ENCODE measurements at places on chromosomes 11 and 22.

DNA sequence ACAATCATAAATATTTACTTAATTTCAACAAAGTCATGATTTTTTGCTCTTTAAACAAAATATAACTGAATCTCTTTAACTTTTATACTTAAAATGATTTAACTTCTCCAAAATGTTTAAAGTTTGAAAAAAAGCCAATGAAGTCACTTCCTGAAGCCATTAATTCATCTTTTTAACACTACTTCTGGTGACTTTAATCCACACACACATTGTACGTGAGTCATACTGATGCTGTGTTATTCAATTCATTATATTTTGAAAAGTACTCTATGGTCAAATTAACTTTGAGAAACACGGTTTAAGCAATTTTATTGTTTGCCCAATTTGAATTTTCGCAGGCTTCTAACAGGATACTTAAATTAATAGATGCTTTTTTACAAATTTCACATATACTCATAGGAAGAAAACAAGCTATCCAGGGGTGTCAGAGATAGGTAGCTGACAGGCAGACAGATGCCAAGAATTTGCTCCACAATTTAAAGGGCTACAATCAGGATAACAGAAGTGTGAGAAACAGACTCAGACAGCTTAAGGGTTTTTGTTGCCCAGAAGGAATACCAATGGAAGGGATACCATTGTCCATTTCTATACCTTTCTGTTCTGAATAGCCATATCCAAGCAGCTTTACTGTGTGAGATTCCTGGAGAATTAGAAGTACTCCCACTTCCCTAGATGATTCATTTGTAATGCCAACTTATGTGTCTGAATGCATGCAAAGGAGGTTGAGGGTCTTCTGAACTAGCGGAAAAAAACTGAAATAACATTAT, 118.4 kb downstream of the RBFOX2 start:
- H3K27me3 ChIP-seq, result peaks cover 11% of the 10 kb centered on the region
- no peaks in the 10 kb centered on the region for H3K36me3 ChIP-seq
- H3K27ac ChIP-seq, result no peak overlapping the region
- H3K4me1 ChIP-seq, result peaks cover 9% of the 10 kb centered on the region
- no peak overlapping the region for H3K4me3 ChIP-seq

DNA sequence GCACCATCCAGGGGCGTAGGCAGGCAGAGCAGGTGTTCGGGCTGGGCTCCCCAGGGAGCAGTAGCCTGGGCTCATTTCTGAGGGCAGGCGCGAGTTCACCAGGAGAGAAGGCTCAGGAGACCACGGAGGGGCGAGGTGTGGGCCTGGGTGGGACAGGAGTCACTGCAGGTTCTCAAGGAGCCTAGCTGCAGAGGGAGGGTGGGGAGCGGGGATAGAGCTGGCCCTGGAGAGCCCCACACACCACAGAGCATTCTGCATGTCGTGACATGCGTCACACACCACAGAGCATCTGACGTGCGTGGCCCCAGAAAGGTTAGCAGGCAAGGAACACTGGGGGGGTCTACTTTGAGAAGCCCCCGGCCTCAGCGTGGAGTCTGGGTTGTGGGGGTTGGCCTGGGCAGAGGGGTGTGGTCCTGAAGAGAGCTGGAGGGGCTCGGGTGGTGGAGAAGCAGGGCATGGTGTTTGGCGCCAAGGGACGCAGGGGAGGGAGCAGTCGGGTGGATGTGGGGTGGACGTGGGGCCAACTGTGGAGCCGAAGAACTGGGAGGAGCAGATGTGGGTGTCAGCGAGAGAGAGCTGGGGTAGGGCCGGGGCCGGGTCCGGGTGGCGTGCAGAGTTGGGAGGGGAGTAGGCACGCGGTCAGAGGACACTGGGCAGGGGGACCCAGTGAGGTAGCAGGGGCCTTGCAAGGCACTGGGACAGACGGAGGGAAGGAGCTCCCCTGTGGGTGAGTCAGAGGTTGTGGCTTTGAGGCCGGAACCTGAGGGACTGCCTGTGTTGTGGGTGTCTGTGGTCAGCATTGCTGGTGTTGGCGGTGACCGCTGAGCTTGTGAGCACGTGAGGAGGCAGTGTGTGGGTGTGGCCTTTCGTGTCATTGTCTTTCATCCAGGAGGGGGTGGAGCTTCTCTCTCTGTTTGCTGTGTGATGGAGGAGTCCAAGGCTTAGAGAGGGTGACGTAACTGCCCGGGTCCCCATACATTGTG, 25.5 kb downstream of the CTTN start:
- peak; percentile 57 for DNase-seq
- peaks cover 10% of the 10 kb centered on the region for H3K4me1 ChIP-seq
- H3K27me3 ChIP-seq, result peaks cover 5% of the 10 kb centered on the region

- H3K27me3 ChIP-seq, result peaks cover 2% of the 10 kb centered on the region
- no peaks in the 10 kb centered on the region for H3K4me1 ChIP-seq
- no peak for DNase-seq
- no peaks in the 10 kb centered on the region for H3K36me3 ChIP-seq
Observed at GRCh38 chr22:50713571-50714056, 24.4 kb upstream of the ACR start.

DNA sequence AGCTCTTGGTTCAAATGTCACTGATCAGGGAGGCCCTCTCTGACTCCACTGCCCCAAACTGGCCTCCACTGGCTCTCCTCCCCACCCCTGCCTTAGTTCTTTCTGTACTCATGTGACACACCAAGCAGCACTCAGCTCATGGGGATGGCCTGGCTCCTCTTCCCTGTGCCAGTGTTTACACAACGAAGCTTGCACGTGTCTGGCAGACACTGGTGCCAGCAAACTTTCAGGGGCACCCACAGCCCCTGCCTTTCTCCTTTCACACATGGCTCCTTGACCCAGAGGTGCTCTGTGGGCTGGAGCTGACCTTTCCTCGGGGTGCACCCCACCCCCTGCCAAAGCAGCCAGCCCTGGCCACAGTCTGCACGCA, 37.6 kb upstream of the PARVG start:
- no peak overlapping the region for H3K27ac ChIP-seq
- peaks cover 9% of the 10 kb centered on the region for H3K36me3 ChIP-seq
- H3K4me1 ChIP-seq, result no peaks in the 10 kb centered on the region
- H3K27me3 ChIP-seq, result no peaks in the 10 kb centered on the region
- no peak overlapping the region for H3K4me3 ChIP-seq

- H3K36me3 ChIP-seq, result no peaks in the 10 kb centered on the region
- no peak for DNase-seq
- H3K27me3 ChIP-seq, result peaks cover 64% of the 10 kb centered on the region
- peaks cover 32% of the 10 kb centered on the region for H3K4me1 ChIP-seq
- H3K4me3 ChIP-seq, result no peak overlapping the region
Observed at GRCh38 chr11:7573193-7573557, 59.4 kb downstream of the PPFIBP2 start.

DNA sequence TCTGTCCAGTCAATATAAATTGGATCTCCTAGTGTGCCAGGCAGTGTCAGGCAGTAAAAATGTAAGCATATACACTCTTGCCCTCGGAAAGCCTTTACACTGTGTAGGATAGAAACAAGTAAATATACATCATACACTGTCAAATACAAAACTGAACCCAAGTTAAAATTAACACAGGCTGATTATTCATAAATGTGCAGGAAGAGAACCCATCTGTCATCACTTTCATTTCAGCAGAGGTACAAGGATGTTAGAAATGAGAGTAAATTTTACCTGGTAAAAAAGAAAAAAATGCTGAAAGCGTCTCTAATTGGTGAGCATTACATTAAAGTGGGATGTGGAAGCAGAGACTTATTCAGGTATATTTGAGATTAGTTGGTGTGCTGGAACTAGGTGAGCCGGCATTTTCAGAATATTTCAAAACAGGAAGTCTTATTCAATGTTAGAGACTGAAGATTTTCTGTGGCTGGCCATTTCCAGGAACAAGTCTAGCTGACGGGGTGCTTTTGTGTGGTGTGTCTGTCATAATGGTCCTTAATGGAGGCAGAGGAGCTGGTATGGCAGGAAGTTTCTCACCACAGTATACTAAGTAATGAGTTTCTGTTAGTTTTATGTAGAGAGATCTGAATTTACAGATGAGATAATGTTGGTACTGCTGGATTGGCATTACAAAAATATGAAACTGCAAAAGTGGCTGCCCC, 192.6 kb downstream of the CASP12 start:
- H3K27ac ChIP-seq, result peak overlapping the region; percentile 95
- peaks cover 6% of the 10 kb centered on the region for H3K36me3 ChIP-seq
- peak overlapping the region; percentile 72 for H3K4me3 ChIP-seq

DNA sequence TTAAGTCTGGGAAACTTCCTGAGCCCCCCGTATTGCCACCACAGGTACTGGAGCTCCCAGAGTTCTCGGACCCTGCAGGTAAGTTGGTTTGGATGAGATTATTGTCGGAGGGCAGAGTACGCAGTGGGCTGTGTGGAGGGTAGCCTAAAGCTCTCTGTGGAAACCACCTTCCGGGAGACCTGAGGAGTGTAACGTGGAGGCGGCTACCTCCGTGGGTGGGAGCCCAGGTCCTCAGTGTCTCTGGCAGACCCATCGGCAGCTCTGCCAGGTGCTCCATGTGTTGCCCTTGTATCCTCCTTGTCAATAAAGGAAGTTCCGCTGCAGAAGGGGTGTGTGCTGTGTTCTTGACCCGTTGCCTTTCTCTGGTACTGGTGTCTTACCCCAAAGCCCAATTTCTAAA, 61.4 kb downstream of the SYT13 start:
- no peaks in the 10 kb centered on the region for H3K27me3 ChIP-seq
- H3K27ac ChIP-seq, result no peak overlapping the region
- no peaks in the 10 kb centered on the region for H3K4me1 ChIP-seq
- DNase-seq, result no peak
- no peak overlapping the region for H3K4me3 ChIP-seq

GRCh38 chr11:109016724-109017123, 351.9 kb downstream of the DDX10 start:
- no peak for DNase-seq
- H3K27me3 ChIP-seq, result peaks cover 2% of the 10 kb centered on the region
- H3K36me3 ChIP-seq, result no peaks in the 10 kb centered on the region
- H3K4me1 ChIP-seq, result no peaks in the 10 kb centered on the region
- no peak overlapping the region for H3K4me3 ChIP-seq
- no peak overlapping the region for H3K27ac ChIP-seq

GRCh38 chr22:37244114-37244921, at the start of gene RAC2:
Gene RAC2 (minus strand): TSS chr22:37244269. CDS start chr22:37244148, 121 bp downstream.
- H3K4me1 ChIP-seq, result peaks cover 53% of the 10 kb centered on the region
- H3K36me3 ChIP-seq, result peaks cover 48% of the 10 kb centered on the region
- H3K27ac ChIP-seq, result peak within 1 kb of the TSS; percentile 98
- H3K4me3 ChIP-seq, result peak within 1 kb of the TSS; percentile 98

- peaks cover 8% of the 10 kb centered on the region for H3K36me3 ChIP-seq
- H3K4me3 ChIP-seq, result no peak overlapping the region
- H3K27me3 ChIP-seq, result no peaks in the 10 kb centered on the region
- peaks cover 78% of the 10 kb centered on the region for H3K4me1 ChIP-seq
- DNase-seq, result no peak
- peak overlapping the region; percentile 87 for H3K27ac ChIP-seq
Observed at GRCh38 chr22:38177926-38178604, 3.6 kb downstream of the PLA2G6 start.

GRCh38 chr11:75668451-75669297, at the start of gene MAP6:
Gene MAP6 (minus strand): TSS chr11:75669038. CDS start chr11:75668369, 669 bp downstream.
- H3K27me3 ChIP-seq, result peaks cover 76% of the 10 kb centered on the region
- H3K36me3 ChIP-seq, result no peaks in the 10 kb centered on the region
- H3K4me3 ChIP-seq, result peak within 1 kb of the TSS; percentile 77
- no peak within 1 kb of the TSS for H3K27ac ChIP-seq

- H3K4me3 ChIP-seq, result no peak overlapping the region
- H3K36me3 ChIP-seq, result no peaks in the 10 kb centered on the region
- no peaks in the 10 kb centered on the region for H3K27me3 ChIP-seq
- H3K27ac ChIP-seq, result no peak overlapping the region
- DNase-seq, result no peak
Observed at GRCh38 chr22:23845265-23846080, 6.7 kb upstream of the DERL3 start.

DNA sequence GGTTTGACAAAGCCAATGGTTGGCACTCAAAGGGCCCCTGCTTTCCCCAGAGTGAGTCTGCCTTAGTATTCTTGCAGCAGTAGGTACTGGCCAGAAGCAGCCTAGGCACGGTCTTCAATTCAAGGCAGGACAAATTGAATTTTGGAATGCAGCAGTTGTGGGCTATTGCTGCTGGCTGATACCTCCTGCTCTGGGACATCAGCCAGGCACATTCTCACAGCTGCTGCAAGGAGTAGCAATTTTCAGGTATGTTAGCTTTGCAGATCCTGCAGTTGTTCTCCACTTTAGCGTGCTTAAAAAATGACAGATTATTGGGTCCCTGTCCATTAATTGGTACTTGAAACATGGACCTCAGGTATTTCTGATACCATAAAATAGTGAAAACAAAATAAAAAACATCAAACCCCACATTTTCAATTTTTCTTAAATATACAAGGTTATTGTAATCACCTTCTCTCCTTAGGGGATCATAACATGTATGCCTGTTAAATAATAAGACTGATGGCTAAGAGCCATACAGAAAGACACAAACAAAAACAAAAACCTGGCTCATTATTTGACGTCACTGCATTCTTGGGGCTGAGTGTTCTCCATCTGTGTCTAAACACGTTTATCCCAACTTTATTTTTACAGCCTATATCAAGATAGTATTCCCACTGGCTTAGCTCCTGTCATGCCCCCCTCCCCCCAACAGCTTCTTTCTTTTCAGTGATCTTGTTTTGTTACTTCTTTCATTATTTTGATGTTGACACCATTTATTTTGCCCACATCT, 85.1 kb upstream of the CARD18 start:
- no peaks in the 10 kb centered on the region for H3K4me1 ChIP-seq
- DNase-seq, result no peak
- peaks cover 9% of the 10 kb centered on the region for H3K27me3 ChIP-seq
- no peaks in the 10 kb centered on the region for H3K36me3 ChIP-seq

GRCh38 chr11:36240801-36241200, 48.4 kb downstream of the COMMD9 start:
- H3K36me3 ChIP-seq, result no peaks in the 10 kb centered on the region
- peaks cover 25% of the 10 kb centered on the region for H3K27me3 ChIP-seq
- no peak overlapping the region for H3K27ac ChIP-seq
- no peak for DNase-seq
- H3K4me1 ChIP-seq, result no peaks in the 10 kb centered on the region

DNA sequence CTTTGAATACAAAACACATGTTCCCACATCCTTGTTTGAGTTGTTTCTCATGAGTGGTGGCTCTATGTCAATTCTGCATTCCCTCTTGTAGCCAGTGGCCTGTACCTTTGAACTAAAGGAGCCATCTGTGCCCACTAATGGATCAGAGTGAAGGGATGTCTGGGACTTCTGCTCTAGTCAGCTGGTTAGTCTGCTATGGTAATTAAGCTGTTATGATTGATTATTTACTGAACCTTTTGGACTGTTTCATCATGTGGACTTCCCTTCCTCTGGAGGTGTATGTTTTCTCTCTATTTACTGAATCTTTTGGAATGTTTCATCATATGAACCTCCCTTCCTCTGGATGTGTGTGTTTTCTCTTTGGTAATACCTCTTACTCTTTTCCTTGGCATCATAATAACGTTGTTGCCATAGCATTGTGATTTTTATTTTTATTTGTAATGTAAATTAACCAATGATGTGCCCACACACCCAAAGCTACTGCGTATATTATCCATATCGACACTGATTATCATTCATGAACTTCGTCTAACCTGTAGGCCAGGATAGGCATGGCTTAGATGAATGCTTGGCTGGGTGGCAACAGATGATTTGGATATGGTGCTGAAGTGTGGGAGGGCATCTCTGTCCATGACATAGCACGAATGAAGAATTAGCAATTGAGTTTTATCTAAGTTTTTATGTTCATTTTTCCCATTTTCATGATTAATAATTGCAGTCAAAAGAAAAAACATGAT, 112.3 kb upstream of the SORL1-AS1 start:
- no peaks in the 10 kb centered on the region for H3K27me3 ChIP-seq
- H3K27ac ChIP-seq, result peak overlapping the region; percentile 24
- no peak overlapping the region for H3K4me3 ChIP-seq
- peaks cover 58% of the 10 kb centered on the region for H3K4me1 ChIP-seq

- no peak overlapping the region for H3K4me3 ChIP-seq
- H3K27ac ChIP-seq, result peak overlapping the region; percentile 63
- no peaks in the 10 kb centered on the region for H3K27me3 ChIP-seq
- peaks cover 89% of the 10 kb centered on the region for H3K36me3 ChIP-seq
Observed at GRCh38 chr22:24133187-24133965, 47.9 kb upstream of the SUSD2 start.

Measured in activated T-cell treated with anti-CD3 and anti-CD28 coated beads, Interleukin-2, amount 50 U/mL, for 24 hours (primary cell).